ENCODE measurements at places on chromosomes 6 and 20. TPM values are rescaled to one million over a fixed set of nuclear protein-coding genes. Genes with fewer than 3 reads are reported as not detected.

Gene RAET1G
- total RNA-seq, result 0.83 TPM

Gene ADIG
- total RNA-seq, result not detected

Gene SFTA2
- 351 TPM for total RNA-seq

Gene KIAA0408
- total RNA-seq, result 55.1 TPM

Gene REM1
- 2.3 TPM for total RNA-seq

Gene PGC
- total RNA-seq, result 947 TPM

Gene PEDS1
- total RNA-seq, result 27.8 TPM

Gene IL17A
- not detected for total RNA-seq

Gene CPXM1
- 10.2 TPM for total RNA-seq

Gene FABP7
- not detected for total RNA-seq

Gene SEMG1
- total RNA-seq, result not detected

Gene BEND6
- total RNA-seq, result 0.32 TPM

Gene CLPSL2
- total RNA-seq, result not detected

Gene PPIL6
- total RNA-seq, result 10.6 TPM

Gene SULF2
- total RNA-seq, result 34.6 TPM

Gene PLN
- 7.5 TPM for total RNA-seq

Gene SLC32A1
- not detected for total RNA-seq

Gene MRPL14
- total RNA-seq, result 83.9 TPM

Gene GCNT2
- total RNA-seq, result 32.2 TPM
